Activated T-cell treated with anti-CD3 and anti-CD28 coated beads, Interleukin-2, amount 50 U/mL, for 72 hours (primary cell): ENCODE measurements at places on chromosomes 3 and 15. TPM values are rescaled to one million over a fixed set of nuclear protein-coding genes. Genes with fewer than 3 reads are reported as not detected.

GRCh38 chr3:123984957-123985356, 7.0 kb downstream of the ROPN1 start:
- no peak for DNase-seq

GRCh38 chr15:66880380-66881155, 178.5 kb downstream of the SMAD6 start:
- DNase-seq = no peak

Gene FILIP1L
- 0.46 TPM for total RNA-seq

- no peak for DNase-seq
These were observed at the start of gene CPNE9 for GRCh38 chr3:9703736-9704346. TSS of gene CPNE9 (plus strand) at chr3:9703833. CDS start at chr3:9703997, 164 bp downstream.

Gene MCCC1
- total RNA-seq = 35.5 TPM

Gene MUC20
- total RNA-seq = 3.4 TPM

Gene ITIH1
- total RNA-seq = not detected

Gene RTP3
- total RNA-seq = not detected

DNA sequence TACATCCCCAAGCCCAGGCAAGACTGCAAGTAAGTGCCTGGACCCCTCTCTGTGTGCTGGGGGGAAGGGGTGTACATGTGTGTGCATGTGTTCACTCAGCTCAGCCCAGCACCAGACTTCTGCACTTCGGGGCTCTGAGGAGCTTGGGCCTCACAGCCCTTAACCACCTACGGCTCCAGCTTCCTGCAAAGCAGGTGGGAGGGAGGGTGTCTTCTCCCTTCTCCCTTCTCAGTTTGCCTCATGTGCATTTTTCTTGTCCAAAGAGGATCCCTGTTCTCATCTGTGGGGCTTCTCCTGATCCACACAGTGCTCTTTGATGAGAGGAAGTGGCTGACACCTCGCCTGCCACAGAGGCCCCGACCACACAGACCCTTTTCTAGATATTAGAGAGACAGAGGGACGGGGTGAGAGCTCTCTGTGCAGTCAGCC, 69.3 kb downstream of the MESD start:
- DNase-seq = peak; percentile 31

Gene GOLGA8J
- not detected for total RNA-seq

Gene HDC
- 1.7 TPM for total RNA-seq

DNA sequence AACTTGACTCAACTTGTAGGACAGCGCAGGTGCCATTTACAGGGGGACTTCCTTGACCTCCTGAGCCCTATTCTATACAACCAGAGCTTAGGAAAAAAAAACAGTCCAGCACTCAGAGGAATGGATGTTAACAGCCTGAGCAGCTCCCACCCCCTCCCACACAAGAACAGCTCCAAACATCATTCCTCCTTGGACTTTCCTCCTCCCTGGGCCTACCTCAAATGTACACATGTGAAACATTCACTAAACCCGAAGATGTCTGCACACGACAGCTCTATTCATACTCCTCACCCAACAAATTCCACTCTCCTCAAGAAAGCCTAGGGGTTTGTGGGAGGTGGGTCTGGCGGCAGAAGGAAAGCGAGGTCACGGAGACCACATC, 503 bp upstream of the ATRIP start:
- no peak for DNase-seq

Gene DPPA2
- total RNA-seq = not detected

DNA sequence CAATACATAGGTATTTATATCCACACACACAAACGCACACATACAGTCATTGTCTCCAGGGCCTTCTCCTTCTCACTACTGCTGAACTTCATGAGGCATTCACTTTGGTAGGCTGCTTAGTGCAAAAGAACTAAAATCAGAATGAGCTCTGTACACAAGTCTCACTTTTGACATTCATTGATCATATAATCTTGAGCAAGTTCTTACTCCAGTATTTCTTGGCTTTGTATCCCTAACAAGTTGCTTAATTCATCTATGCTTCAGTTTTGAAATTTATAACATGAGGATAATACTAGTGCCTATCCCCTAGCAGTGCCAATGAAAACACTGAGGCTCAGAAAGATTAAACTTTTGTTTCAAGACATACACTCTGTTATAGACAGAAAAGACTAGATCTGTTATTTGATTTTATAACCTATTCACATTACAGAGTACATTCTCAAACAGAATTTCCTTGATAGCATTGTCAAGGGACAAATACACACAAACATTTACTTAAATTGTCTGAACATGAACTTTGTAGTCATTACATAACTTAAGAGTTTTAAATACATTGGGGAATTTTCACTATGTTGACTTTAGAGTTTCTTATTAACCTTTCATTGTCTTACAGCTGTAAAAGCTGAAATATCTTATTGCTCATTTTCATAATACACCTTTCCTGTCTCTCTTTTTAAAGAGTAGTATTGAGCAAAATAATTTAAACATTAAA, 55.0 kb upstream of the SI start:
- no peak for DNase-seq

- no peak for DNase-seq
These were observed 48.2 kb upstream of the TEX264 start for GRCh38 chr3:51622868-51623267.

Gene FGF12
- total RNA-seq = not detected

DNA sequence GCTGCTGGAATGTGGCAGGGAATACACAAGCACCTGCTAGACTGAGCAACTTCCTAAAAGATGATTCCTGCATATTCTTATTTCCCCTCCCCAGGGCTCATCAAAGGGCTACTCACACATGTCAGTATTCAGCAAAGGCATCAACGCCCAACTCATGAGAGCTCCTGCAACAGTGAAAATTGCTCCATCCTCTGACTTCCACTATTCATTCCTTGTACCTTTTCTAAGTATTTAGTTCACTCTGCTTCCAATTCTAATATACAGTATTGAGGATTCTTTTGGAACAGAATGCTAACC, 84.1 kb downstream of the SCN11A start:
- DNase-seq = no peak

GRCh38 chr3:139358841-139359562, 15.2 kb downstream of the MRPS22 start:
- no peak for DNase-seq

- no peak for DNase-seq
These were observed 760.1 kb upstream of the CFAP20DC start for GRCh38 chr3:59809710-59810444.

DNA sequence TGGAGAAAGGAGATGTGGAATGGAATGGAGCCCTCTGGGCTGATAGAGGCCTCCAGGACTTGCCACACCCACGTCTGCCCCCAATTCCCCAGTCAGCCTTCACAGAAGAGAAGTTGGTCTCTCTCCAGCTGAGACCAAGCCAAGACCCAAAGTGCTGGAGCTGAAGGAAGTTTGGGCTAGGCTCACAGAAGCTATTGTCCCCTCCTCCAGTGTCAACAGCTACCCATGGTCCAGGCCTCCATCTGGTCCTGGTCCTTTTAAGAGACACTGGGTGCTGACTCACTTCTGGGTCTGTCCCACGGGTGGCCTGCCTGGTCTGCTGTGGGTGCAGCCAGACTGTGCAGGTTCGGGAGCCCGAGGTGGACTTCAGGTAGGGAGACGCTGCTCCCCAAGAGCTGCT, 179.8 kb downstream of the APBA2 start:
- no peak for DNase-seq

Gene GNAT1
- not detected for total RNA-seq

DNA sequence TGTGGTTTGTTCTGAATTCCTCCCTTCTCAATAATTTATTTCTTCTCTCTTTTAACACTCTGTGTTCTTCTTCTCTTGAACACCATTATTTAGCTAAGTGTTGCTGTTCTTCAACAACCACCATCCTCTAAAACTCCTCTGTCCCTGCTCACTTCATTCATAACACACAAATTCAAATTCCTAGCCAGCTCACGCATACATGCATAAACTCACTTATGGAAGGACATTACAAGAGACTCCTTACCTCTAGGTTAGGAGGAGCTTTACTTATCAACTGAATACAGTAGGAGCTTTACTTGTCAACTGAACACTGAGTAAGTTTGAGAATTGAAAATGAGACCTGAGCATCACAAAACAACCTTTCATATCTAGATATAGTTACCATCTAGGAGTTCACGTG, 23.6 kb downstream of the MME start:
- no peak for DNase-seq

Gene BCHE
- total RNA-seq = not detected

- DNase-seq = no peak
These were observed 79.4 kb upstream of the CADPS start for GRCh38 chr3:62954580-62954979.

DNA sequence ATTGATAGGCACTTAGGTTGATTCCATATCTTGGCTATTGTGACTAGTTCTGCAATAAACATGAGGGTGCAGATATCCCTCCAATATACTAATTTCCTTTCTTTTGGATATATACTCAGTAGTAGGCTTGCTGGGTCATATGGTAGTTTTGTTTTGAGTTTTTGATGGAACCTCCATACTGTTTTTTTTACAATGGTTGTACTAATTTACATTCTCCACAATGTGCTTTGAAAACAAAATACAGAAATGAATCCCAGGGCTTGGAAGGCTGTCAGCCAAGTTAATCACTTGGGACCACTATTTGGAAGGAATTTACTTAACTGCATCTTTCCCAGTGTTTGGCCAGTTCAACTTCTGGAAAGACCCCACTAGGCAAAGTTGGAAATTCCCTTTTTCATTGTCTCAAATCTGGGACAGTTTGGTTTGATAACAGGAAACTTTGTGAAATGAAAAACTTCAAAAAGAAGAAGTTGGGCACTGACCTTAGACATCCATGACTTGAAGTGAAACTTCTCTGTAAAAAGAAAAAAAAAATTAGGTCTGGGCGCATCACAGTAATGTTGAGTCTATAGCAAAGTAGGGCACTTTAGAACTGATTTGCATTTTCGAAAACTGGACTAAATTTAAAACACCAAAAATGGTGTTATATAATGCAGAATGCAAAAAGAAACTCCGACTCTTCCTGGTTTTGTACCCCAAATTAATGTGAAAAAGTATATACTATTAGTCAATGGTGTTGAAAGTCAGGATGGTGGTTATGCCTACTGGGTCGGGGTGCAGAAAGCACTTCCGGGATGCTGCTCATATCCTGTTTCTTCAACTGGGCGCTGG, 6.0 kb downstream of the CTSH start:
- no peak for DNase-seq

- DNase-seq = no peak
These were observed 368.1 kb upstream of the UBE2E2 start for GRCh38 chr3:22835041-22835440.

Gene CCRL2
- 3.2 TPM for total RNA-seq

Gene EOGT
- 23.7 TPM for total RNA-seq

DNA sequence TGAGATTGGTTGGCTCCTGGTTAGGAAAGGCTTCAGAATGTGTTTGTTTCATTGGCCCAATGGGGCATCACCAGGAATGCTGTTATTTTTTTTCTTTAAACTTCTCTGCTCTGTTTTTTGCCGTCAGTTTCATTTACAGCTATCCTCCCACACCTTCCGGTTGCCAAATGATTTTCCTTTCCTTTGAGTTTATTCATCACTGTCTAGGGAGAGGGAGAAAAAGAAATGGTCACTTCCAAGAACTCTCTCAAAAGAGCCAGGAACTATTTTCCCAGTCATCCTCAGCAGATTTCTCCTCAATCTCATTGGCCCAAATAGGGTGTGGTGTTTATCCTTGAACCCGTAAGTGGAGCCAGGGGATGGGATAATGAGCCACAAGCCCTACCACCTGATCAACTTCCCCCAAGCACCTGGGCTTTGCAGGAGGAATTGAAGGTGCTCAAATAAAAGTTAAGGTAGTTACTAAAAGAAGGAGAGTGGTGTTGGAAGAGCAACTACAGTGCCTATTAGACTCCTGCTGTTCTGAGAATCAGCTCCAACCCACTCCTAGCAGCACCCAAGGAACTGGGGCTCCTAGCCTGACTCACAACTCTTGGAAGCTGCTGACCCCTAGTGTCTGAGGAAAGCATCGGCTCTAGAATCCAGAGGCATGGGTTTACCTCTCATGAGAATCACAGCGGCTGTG, 183.8 kb upstream of the IL12A start:
- peak; percentile 38 for DNase-seq
